Smooth muscle cell of the pulmonary artery (primary cell): ENCODE measurements at places on chromosomes 7 and 10. TPM values are rescaled to one million over a fixed set of nuclear protein-coding genes. Genes with fewer than 3 reads are reported as not detected.

Gene JCAD
- 8.0 and 29.2 TPM in 2 replicates for total RNA-seq

Gene CRYGN
- total RNA-seq = 0.13 TPM in 1 of 2 replicates, not detected in the other

Gene FRMPD2
- total RNA-seq = 0.20 TPM in 1 of 2 replicates, not detected in the other

Gene FAM241B
- 0.26 and 0.39 TPM in 2 replicates for total RNA-seq

Gene TRIM8
- total RNA-seq = 91.0 and 138 TPM in 2 replicates

Gene ACTL6B
- not detected in 2 replicates for total RNA-seq

Gene IGF2BP3
- total RNA-seq = 20.2 and 77.8 TPM in 2 replicates
